Motor neuron (in vitro differentiated cells): ENCODE measurements at places on chromosomes 11 and 22. TPM values are rescaled to one million over a fixed set of nuclear protein-coding genes. Genes with fewer than 3 reads are reported as not detected.
A peak's percentile ranks its signal among the peaks of the same experiment; 100 is the strongest.

DCHS1 gene
- total RNA-seq: 3.9 and 12.8 TPM in 2 replicates

RIMBP3C gene
- 0.25 TPM in 1 of 2 replicates, not detected in the other for total RNA-seq

OR52N4 gene
- 0.27 and 0.54 TPM in 2 replicates for total RNA-seq

ZNF214 gene
- total RNA-seq: 7.4 and 7.8 TPM in 2 replicates

DNA sequence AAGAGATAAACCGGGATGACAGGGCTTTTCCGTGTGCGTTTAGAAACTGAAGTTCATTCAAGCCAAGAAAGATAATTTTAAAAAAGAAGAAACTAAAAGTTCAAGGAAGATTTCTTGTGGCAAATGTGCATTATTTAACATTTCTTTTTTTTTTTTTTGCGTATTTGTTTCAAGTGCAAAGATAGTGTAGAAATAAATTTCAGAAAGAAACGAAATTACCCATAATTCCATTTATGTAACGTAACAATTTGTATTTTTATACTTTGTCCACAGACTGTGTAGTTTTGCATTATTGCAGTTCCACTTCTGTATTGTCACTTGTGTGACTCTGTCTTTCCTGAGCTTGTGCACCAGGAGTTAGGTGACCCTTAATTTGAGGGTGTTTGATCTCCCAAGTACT lies 24.0 kb downstream of the SNAP29 start:
- no peak for ATAC-seq

- no peak for ATAC-seq
Observed at GRCh38 chr11:35261197-35261596, 122.2 kb downstream of the CD44 start.

GRCh38 chr11:73236854-73237253 lies 18.8 kb downstream of the P2RY2 start:
- peak; percentile 32 for ATAC-seq

GRCh38 chr22:33447733-33448132 lies 389.6 kb upstream of the SYN3 start:
- ATAC-seq: no peak

GRCh38 chr11:65920372-65920802 lies 1.2 kb downstream of the DRAP1 start:
- no peak for ATAC-seq

- peak; percentile 74 for ATAC-seq
Observed at GRCh38 chr11:33658195-33658900, 42.3 kb downstream of the C11orf91 start.

DNA sequence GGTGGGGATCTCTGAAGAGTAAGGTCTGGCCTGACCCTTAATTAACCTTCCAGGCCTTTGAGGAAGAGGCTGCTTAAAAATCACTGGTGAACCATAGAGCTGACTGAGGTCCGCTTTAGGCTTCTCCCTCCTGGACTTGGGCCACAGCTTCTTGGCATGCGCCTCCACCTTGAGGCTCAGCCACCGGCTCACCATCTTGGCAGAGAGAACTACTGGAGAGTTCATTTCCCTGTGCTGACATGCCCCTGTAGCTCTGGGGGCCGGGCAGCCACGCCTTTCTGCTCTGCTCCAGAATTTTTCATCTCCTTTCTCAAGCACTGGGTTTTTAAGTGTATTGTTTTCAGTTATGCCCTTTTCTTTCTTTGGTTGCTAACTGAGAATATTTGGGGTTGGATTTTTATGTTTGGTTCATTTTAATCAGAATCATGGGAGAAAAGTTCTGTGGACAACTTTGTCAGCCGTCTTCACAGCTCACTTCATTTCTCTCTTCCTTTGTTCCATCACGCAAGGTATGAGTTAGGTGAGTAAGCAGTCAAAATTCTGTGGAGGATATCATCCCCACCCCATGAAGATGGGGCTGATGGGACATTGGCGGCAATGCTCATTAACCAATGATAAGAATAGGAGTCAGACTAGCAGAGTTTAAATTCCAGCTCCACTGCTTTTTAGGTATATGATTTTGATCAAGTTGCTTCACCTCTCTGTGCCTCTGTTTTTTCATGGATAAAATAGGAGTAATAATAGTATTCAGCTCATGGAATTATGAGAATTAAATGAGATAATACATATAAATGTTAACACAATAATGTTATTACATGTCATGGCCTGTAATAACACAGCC lies 103.9 kb downstream of the DBX1 start:
- ATAC-seq: no peak

- peak; percentile 20 for ATAC-seq
Observed at GRCh38 chr11:32109138-32109537, 18.3 kb downstream of the RCN1 start.

- peak; percentile 80 for ATAC-seq
Observed at GRCh38 chr11:43278193-43278956, 33.4 kb upstream of the API5 start.

DNA sequence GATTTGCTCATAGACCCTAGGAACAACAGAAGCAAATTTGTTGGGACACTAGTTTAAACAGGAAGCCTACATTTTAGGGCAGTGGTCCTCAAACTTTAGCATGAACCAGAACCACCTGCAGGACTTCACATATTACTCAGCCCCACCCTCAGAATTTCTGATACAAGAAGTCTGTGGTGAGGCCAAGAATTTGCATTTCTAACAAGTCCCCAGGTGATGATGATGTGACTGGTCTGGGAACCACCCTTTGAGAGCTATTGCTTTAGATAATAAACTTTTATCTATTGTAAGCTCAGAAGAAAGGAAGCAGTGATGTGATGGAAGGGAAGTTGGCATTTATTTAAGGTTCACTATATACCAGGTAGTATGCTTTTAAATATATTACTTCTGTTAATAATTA lies 194.0 kb downstream of the FAM181B start:
- ATAC-seq: no peak

DNA sequence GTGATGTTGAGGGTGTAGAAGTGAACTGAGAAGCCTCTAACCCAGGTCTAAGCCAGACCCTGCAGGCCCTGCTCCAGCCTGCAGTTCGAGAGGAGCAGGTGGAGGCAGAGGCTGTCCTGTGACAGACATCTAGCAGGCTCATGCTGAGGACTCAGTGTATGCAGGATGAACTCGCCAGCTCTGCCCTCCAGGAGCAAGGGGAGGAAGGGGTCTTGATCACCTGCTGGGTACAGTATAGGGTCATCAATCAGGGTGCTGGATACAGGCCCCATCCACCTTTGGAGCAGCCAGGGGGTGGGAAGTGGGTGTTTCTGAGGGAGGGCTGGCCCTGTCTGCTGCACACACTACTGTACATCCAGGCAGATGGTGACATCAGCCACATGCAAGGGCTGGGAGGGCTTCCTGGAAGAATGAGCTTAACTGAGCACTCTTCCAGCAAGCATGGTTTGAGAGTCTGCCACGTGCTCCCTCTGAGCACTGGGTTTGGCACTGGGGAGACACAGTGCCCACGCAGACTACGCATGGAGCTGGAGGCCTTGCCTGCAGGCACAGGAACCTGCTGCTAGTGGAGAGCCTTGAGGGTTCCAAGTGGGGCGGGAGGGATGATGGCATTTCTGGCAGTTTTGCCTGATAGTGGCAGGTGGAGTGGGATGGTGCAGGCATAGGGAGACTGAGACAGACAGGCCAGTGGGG lies 9.2 kb downstream of the MAPK8IP1 start:
- ATAC-seq: peak; percentile 0

GRCh38 chr11:65770951-65771567 lies 9.7 kb downstream of the AP5B1 start:
- ATAC-seq: no peak

GRCh38 chr11:33016654-33017053 lies 976 bp downstream of the DEPDC7 start:
- ATAC-seq: no peak

- ATAC-seq: no peak
Observed at GRCh38 chr11:70596091-70596490, 197.8 kb downstream of the CTTN start.

DNA sequence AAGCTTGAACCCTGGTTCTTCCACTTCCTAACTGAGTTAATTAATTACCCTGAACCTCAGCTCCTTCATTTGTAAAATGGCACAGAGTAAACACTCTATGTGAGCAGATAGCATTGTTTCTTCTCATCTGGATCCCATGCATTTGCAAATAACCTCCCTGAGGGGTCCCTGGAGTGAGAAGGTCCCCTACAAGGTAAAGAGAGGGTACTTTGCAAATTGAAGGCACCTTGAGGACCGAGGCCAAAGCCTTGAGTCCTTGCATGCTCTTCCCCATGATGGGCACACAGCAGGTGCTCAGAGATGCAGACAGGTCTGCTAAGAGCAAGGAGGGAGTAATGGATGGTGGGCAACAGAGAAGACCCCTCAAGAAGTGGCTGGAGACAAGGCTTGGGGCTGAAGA lies 33.2 kb downstream of the OTOG start:
- no peak for ATAC-seq

DNA sequence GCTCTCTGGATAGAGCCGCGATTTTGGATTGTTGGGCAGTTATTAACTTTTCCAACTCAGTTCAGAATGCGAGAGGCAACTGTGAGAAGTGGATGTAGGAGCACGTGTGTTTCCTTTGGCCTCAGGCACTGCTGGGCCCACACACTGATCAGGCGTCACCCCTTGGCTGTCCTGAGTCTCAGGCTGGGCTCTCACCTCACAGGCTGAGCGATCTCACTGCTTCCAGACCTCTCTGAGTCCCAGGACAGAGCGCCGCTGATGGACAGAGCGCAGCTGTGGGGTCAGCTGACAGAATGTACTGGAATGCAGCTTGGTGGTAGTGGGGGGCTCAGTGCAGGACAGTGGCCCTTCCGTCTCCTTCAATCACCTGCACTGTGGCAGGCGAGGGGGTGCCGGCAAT lies 516.2 kb downstream of the TBC1D22A start:
- ATAC-seq: no peak
